BE2C (cell line): ENCODE measurements at places on chromosomes 1 and 21.

DNA sequence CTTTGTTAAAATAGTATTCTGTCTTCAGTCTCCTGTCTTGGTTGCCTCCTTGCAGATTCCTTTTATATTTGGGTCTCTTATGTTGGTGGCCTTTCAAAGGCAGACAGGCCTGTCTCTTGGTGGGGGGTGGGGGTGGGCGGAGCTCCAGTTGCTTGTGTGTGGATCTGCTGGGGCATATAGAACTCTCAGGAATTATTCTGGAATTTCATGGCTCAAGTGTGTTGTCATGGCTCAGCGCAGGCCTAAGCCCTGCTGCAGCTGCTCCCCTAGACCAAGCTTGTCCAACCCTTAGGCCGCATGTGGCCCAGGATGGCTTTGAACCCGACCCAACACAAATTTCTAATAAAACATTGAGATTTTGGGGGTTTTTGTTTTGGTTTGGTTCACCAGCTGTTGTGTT lies 8.0 kb downstream of the C1orf35 start:
- DNase-seq = no peak

DNA sequence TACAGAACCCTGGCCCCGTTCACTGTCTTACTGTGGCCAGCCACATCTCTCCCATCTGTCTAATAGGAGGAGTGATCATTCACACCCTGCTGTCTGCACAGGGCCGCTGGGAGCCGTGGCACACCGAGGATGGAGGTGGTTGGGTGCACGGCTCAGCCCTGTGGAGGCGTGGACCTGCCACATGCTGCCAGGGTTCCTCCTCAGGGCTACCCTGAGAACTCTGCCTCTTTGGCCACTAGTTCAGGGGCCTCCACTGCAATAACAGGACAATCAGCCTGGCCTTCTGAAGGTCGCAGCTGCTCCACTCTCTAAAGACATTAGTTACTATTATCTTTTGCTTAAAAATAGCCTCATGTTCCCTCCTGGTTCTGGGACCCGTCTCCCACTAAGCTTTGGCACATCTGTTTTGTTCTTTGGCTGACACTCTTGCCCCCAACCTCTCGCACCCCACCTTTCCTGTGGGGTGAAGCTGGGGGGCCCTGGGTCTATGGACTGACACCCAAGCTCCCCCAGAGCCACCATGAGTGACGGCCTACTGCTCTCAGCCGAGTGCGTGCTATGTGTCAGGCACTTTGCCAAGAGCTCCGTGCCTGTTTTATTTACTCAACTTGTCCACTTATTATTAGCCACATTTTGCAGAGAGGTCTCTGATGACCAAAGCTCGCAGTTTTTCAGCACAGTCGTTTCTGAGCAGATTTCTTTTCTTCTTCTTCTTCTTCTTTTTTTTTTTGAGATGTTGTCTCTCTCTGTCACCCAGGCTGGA lies 66.3 kb downstream of the ARHGEF10L start:
- DNase-seq = no peak

GRCh38 chr1:101003012-101003650 lies 22.5 kb downstream of the DPH5 start:
- DNase-seq = no peak

DNA sequence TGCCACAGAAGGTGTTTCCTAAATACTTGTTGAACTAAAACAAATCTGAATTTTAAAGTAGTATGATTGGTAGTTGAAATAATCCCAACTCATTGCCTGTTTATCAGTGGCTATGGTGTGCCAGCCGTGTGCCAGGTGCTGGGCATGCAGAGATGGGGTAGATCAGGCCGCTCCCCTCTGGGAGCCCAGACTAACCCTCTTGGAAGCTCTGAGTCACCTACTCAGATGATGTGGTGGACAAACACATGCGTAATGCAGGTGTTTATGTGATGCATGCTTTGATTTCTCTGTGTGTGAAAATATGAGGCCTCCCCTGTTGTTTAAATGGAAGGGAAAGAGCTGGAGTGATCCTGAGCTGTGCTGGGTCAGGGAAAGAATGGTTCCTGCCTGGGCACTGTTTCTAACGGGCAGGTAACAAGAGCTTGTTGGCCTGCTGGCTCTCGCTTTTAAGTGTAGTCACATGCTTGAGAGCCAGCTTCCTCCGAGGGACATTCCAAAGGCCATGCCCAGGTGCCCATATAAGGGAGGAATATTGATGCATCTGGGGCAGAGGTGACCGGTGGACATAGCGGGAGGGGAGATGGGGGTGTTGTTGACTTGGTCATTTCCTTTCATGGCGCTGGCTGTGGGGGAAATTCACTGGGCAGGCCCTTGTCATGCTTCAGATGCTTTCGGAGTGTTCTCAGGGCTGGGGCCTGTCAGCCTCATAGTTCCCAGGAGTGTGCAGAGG lies 10.2 kb downstream of the MFN2 start:
- DNase-seq = no peak

GRCh38 chr1:182666706-182667105 lies 17.7 kb downstream of the RGS8 start:
- DNase-seq = no peak

DNA sequence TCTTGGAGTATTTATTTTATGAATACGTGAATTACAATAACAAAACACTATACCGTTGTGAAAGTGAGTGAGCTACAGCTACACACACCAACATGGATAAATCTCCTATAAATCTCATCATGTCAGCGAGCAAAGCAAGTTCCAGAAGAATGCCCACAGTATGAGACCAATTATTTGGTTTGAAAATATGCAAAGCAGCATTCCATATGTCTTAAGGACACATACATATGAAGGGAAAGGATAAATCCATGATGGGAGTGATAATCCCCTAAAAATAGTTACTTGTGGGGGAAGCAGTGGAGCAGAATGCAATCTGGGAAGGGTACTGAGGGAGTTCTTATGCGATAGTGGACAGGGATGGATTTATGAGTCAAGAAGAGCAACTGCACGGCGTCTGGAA lies 261.3 kb downstream of the DISC1 start:
- no peak for DNase-seq

- no peak for DNase-seq
Observed at GRCh38 chr21:42858185-42858847, 21.0 kb downstream of the WDR4 start.

DNA sequence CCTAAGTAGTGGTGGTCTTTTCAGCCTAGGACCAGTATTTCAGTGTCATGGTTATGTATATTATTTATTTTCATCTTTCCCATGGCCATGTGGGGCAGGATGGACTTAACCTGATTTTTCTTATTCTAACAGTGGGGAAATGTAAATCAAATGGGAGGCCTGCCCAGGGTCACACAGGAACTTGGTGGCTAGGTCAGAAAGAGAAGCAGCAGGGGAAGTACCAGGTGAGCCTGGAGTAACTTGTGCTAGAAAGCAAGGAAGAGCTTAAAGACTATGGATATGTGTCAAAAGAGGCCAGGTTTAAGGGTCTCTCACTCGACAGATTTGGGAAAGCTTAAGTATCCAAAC lies 936 bp downstream of the ZFP69B start:
- no peak for DNase-seq

- no peak for DNase-seq
Observed at GRCh38 chr21:39083377-39084008, 99.8 kb downstream of the PSMG1 start.

- no peak for DNase-seq
Observed at GRCh38 chr1:87888446-87888845, 559.8 kb downstream of the LMO4 start.

DNA sequence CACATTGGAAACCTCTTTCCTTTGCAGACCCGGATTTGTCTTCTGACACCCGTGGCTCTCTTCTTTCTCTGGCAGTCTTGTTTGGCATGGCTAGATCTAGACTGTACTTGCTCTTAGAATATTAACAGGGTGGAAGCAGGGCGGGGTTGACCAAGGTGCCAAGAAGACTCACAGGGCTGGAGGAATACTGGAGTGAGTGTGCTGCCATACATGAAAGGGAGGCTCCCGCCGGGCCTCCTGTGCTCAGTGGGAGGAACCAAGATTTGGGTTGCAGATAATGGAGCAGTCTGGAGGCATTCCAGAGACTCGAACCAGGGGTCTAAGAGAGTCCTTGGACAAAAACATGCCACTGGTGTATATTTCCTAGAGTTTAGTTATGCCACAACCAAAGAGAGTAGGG lies 27.6 kb upstream of the SNX27 start:
- DNase-seq = no peak

DNA sequence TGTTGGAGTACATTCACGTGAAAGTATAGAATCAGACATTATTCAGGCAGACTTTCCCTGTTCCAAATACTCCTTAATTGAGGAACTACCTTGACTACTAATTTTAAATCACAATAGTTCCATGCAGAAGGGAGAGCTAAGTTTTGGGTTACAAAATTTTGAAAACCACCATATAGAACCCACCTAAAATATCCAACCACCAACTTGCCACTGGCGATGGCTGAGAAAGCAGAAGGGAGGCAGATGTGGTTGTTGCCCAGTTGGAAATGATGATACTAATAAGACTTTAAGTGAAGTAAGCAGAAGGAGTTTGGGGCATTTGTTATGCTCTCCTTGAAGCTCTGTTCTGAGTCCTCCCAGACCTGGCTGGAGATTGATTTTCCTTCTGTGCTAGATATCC lies 190.7 kb downstream of the HLX start:
- DNase-seq = no peak

- peak; percentile 6 for DNase-seq
Observed at GRCh38 chr1:45864167-45865106, 61.0 kb downstream of the MAST2 start.

DNA sequence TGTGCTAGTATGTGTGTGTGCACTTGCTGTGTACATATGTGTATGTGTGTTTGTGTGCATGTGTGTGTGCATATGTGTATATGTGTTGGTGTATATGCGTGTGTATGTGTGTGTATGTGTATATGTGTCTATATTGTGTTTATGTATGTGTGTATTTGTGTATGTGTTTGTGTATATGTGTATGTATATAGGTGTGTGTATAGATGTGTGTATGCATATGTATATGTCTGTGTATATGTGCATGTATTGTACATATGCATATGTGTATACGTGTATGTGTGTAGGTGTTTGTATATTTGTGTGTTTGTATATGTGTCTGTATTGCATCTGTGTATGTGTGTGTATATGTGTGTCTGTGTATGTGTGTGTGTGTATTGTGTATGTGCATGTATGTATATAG lies 59.1 kb downstream of the EDN2 start:
- no peak for DNase-seq

DNA sequence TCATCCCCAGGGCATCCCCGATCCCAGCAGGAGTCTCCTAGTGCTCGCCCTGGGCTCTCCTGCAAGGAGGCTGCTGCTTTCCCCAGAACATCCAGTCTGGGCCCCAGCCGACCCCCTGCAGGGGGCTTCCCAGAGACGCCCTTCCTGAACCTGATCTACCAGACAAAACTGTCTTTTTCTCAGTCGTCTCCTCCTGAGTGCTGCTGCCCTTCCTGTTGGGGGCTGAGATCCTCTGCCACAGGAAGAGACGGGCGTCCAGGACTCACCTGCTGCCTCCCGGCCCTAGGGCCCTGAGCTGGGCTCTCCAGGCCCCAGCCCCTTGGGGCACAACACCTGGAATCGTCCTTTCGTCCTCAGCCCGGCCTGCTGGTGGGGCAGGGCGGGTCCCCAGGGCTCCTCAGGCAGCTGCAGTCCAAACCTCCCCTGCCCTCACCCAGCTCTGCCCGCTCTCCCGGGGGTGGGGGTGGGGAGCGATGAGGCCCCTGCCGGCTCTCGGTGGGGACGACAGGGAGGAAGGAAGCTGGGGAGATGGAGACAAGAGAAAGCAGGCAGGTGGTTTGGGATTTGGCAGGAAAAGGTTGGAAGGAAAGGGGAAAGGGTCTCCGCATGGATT lies 36.9 kb downstream of the TP73 start:
- no peak for DNase-seq

DNA sequence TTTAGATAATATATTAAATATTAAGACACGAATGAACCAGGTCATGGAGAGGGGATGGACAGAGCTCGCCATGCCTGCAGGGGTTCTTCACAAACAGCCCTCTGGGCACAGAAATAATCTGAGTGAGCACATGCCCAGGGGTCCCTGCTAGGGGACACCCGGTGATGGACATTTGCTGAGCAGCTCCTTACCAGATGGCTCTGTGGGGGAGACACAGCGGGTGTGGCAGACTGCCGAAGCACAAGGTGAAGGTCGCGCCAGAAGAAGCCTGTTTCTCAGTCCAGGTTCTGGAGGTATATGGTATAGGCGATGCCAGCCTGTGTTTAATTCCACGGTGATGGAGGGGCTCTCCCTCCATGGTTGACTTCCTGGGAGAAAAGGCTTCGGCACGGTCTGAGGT lies 9.6 kb downstream of the TRABD2B start:
- no peak for DNase-seq

DNA sequence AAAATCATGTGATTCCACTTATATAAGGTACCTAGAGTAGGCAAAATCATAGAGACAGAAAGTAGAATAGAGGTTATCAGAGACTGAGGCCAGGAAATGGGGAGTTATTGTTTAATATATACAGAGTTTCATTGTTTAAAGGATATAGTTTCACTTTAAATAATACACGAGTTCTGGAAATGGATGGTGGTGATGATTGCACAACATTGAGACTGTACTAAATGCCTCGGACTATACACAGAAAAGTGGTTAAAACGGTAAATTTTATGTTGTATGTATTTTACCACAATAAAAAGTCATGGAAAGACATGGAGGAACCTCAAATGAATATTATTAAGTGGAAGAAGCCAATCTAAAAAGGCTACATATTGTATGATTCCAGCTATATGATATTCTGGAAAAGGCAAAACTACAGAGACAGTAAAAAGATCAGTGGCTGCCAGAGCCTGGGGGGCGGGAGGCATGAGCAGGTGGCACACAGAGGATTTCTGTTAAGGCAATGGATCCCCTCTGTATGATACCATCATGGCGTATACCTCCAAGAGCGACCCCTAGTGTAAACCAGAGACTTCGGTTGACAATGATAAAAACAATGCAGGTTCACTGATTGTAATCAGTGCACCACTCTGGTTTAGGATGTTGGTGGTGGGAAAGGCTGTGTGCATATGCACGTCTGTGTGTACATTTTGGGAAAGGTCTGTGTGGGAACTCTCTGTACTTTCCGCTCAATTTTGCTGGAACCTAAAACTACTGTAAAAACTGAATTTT lies 7.5 kb downstream of the C1orf198 start:
- DNase-seq = no peak

- DNase-seq = no peak
Observed at GRCh38 chr1:35637401-35637809, 3.9 kb downstream of the PSMB2 start.

- DNase-seq = no peak
Observed at GRCh38 chr1:167440776-167441175, 77.6 kb downstream of the CD247 start.

DNA sequence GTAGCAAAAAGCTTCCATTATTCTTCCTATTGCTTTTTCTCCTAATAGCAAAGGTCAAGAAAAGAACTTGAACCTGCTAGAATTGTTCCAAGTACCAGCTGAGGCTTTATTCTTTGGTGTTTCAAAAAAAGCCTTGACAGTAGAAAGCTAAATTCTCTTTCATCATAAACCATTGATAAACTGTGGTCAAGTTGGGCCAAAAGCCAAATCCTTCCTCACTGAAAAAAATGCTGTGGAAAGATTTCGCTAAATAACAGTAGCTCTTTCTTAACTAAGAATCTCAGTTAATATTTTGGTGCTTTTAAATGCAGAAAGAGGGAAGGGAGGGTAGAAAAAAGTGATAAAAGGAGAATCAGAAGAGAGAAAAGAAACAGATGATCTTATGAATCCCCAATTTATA lies 14.0 kb upstream of the JAM2 start:
- no peak for DNase-seq

GRCh38 chr1:12196641-12197482 lies 30.1 kb downstream of the TNFRSF1B start:
- peak; percentile 40 for DNase-seq
